ENCODE measurements at places on chromosomes 4 and X.

DNA sequence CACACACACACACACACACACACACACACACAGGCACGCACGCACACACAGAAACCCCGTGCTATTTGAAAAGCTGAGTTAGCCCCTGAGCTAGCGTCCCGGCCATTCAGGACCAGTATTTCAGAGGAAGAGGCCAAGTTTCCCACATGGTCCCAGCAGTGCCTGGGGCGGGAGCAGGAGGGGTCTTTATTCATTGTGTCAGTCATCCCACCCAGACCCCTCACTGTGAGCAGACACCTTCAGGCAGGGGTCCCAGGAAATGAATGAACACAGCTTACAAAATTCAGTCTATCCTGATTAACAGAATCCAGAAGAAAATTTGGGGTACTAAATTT lies 58.1 kb downstream of the ZFYVE28 start:
- H3K4me3 ChIP-seq, result no peak overlapping the region
- no peaks in the 10 kb centered on the region for H3K4me1 ChIP-seq
- H3K27ac ChIP-seq, result no peak overlapping the region
- H3K27me3 ChIP-seq, result no peaks in the 10 kb centered on the region

DNA sequence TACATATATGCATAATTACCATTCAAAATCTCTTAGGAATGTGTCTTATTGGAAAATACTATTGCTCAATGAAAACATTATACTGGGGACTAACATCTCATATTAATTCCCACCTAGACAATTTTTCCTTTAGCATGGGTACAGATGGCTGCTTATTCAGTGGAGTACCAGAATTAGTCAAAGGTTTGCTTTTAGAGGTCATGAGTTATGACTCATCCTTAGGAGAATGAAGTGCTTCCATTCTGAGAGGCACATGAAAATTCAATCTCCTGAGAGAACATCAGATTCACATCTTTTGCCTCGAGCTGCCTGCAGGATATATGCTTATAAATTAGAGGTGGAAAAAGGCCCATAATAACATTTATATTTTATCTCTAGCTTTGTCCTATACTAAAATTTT lies 378.0 kb upstream of the DMD start:
- no peaks in the 10 kb centered on the region for H3K4me1 ChIP-seq
- no peak overlapping the region for H3K27ac ChIP-seq
- no peak overlapping the region for H3K4me3 ChIP-seq
- no peaks in the 10 kb centered on the region for H3K27me3 ChIP-seq
- DNase-seq, result no peak

DNA sequence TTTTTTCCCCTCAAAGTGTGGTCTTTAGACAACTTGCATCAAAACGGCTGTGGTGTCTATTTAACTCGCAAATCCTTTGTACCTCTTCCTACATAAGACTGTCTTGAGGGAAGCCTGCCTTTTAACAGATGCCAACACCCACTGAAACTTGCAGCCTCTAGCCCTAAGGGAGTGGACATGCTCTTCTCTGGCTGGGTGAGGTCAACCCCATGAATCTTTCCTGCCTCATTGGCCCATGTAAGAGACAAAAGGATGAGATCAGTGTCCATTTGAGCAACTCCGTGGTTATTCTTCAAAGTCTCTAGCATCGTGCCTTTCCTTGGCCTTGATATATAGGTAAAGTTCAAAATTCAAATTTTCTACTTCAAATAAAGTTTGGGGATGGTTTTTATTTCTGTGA lies 134.7 kb downstream of the SHROOM3 start:
- no peaks in the 10 kb centered on the region for H3K27me3 ChIP-seq
- no peak overlapping the region for H3K4me3 ChIP-seq
- peaks cover 4% of the 10 kb centered on the region for H3K4me1 ChIP-seq
- no peak overlapping the region for H3K27ac ChIP-seq
- DNase-seq, result no peak

DNA sequence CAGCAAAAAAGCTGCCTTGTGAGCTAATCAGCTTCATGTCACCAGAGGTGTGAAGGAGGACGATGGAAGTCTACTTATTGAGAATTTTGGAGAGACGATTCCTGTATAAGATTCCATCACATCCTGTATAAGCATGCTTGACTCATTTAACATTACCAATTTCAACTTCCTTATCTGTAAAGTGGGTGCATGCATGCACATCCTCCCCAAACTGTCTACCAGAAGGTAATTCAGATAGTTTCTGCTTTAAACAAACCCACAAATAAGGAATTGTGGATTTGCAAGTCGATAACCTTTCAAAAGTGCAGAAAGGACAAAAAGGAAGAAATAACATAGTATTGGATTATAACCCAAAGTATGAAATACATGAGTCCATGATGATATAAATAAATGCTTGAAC lies 31.1 kb downstream of the AKAP4 start:
- no peaks in the 10 kb centered on the region for H3K4me1 ChIP-seq
- no peak for DNase-seq
- H3K27ac ChIP-seq, result no peak overlapping the region
- no peak overlapping the region for H3K4me3 ChIP-seq

DNA sequence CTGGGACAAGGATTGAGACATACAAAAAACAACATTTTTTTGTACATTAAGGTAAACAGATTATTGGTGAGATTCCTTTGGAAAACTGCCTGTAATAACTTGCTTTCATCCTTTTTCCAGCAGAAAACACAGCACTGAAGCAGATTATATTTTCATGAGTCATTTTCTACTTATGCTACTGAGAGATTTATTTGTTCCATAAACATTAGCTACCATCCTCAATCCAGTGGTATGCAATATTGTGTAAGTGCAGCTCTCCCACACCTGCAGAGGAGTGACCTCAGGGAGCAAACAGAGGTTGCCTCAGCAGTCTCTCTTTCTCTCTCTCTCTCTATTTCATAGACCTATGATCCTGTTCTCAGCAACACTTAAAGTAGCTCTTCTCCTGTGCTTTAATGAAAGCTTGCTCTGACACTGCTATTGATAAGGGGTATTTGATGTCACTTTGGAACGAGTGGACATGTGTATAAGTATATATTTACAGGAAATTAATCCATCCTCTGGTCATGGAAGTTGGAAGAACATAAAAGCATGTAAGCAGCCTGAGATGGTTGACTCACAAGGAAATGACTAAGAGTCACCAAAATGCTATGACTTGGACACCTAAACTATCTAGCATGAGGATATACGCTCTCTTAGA lies 163.7 kb upstream of the SPANXC start:
- no peak overlapping the region for H3K4me3 ChIP-seq
- H3K4me1 ChIP-seq, result no peaks in the 10 kb centered on the region
- no peak overlapping the region for H3K27ac ChIP-seq
- no peaks in the 10 kb centered on the region for H3K36me3 ChIP-seq

DNA sequence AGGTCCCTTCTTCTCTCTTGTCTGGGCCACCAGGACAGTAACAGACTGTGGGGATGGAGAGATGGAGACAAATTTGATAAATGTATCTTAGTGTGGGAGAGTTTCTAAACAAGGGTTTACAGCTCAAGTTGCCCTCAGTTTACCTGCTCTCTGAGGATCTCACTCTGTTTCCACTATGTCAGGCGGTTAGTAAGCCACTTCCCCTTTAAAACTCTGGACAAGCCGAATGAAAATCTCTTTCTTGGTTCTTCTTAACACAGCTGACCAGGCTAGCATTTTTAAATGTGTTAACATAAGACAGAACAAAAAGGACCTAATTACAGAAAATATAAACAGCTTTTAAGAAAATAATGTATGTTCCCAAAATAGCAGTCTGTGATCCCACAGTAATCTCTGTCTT lies 2.9 kb upstream of the SCARB2 start:
- DNase-seq, result no peak
- no peaks in the 10 kb centered on the region for H3K27me3 ChIP-seq
- no peaks in the 10 kb centered on the region for H3K36me3 ChIP-seq
- H3K27ac ChIP-seq, result no peak overlapping the region
- H3K4me3 ChIP-seq, result no peak overlapping the region
- H3K4me1 ChIP-seq, result peaks cover 7% of the 10 kb centered on the region

GRCh38 chr4:80235451-80235850 lies 31.0 kb upstream of the FGF5 start:
- DNase-seq, result no peak
- no peaks in the 10 kb centered on the region for H3K36me3 ChIP-seq
- no peak overlapping the region for H3K4me3 ChIP-seq
- H3K27me3 ChIP-seq, result no peaks in the 10 kb centered on the region
- H3K27ac ChIP-seq, result no peak overlapping the region

GRCh38 chr4:123102897-123103471 lies 180.6 kb upstream of the NUDT6 start:
- H3K27ac ChIP-seq, result no peak overlapping the region
- H3K36me3 ChIP-seq, result no peaks in the 10 kb centered on the region
- no peaks in the 10 kb centered on the region for H3K4me1 ChIP-seq
- no peak for DNase-seq
- H3K4me3 ChIP-seq, result no peak overlapping the region

DNA sequence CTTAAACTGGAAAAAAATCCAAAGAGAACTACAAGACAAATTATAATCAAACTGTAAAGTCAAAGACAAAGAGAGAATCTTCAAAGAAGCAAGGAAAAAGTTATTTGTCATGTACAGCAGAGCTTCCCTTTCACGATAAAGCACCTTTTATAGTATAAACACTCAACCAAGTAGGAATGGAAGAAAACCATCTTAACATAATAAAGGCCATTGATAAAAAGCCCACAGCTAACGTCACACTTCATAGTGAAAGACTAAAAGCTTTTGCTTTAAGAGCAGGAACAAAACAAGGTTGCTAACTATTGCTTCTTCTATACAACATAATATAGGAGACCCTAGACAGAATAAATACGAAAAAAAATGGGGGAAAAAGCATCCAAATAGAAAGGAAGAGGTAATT lies 595.7 kb upstream of the POU3F4 start:
- 0 out of 2 replicates have a peak, but pooled peaks cover 3% of the 10 kb centered on the region for H3K36me3 ChIP-seq
- H3K4me3 ChIP-seq, result no peak overlapping the region
- no peak for DNase-seq

DNA sequence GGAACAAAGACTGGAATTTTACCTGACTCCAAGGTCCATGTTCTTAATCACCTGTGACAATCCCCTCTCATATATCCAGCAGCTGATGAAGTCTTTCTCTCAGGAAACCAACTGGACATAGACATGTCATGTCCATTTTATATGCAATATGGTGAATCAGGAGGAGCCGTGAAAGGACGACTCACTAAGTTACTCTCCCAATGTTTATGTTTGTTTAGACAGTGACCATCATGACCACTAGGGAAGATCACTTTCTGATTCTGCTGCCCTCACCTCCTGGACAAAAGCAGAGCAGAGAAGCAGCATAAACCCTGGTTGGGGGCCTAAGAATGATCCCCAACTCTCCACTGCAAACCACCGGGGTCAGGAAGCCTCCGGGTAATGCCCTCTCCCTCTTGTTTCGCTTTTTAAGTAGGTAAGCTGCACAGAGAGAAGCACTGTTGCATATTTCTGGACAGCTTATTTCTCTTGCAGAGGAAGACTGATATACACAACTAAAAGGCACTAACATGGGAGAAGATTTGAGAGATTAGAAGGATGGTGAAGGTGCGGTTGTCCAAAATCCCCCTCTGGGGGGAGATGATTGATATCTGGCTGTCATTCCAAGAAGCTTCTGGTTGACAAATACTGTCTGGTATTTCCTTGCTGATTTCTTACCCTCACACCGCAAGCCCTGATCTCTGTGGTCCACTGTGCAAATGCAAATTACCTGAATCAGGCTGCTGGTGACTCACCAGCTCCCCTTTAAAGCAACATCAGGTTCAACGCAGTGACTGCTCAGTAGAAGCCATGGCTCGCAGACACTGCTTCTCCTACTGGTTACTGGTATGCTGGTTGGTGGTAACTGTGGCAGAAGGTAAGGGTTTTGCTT lies at the start of gene ODAPH:
Gene ODAPH (plus strand): TSS at position 773 of the 871 bp plus-strand sequence. CDS start 17 bp downstream, at position 790.
- H3K4me3 ChIP-seq, result no peak within 1 kb of the TSS
- H3K27me3 ChIP-seq, result no peaks in the 10 kb centered on the region
- no peak within 1 kb of the TSS for H3K27ac ChIP-seq

DNA sequence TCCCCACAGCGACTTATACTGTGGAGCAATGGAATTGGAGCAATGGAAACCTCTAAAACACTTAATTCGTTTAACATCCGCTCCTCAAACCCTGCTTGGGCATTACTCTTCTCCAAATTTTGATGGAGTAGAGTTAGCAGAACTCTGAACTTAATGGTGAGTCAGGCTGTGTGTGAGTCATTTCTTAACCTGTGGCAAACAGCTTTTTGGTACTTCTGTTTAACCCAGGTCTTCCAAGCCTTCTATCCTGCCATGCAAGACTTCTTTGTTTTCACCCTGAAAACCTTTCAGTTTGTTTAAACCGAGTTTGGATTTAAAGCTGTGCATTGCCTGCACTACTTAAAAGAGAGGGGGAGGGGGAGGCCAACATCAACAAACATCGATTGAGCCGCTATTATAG lies 3.6 kb upstream of the AMOT start:
- no peak overlapping the region for H3K4me3 ChIP-seq
- no peak for DNase-seq
- H3K36me3 ChIP-seq, result no peaks in the 10 kb centered on the region

GRCh38 chrX:1502241-1502640 lies 34.7 kb downstream of the P2RY8 start:
- DNase-seq, result no peak
- no peaks in the 10 kb centered on the region for H3K4me1 ChIP-seq
- no peak overlapping the region for H3K4me3 ChIP-seq
- no peaks in the 10 kb centered on the region for H3K36me3 ChIP-seq
- no peak overlapping the region for H3K27ac ChIP-seq

- H3K27me3 ChIP-seq, result peaks cover 39% of the 10 kb centered on the region
- H3K4me1 ChIP-seq, result peaks cover 6% of the 10 kb centered on the region
- DNase-seq, result no peak
These were observed 4.1 kb downstream of the HS6ST2 start for GRCh38 chrX:132954323-132954722.

GRCh38 chr4:56224641-56225040 lies 162.7 kb downstream of the AASDH start:
- peaks cover 2% of the 10 kb centered on the region for H3K4me1 ChIP-seq
- H3K36me3 ChIP-seq, result peaks cover 7% of the 10 kb centered on the region
- H3K27me3 ChIP-seq, result no peaks in the 10 kb centered on the region
- no peak overlapping the region for H3K27ac ChIP-seq
- no peak overlapping the region for H3K4me3 ChIP-seq
- no peak for DNase-seq

- peak; percentile 63 for DNase-seq
- H3K27ac ChIP-seq, result peak overlapping the region; percentile 24
- no peak overlapping the region for H3K4me3 ChIP-seq
These were observed 83.3 kb downstream of the CLDN34 start for GRCh38 chrX:10050481-10050880.

GRCh38 chr4:116870686-116871085 lies 214.7 kb downstream of the TRAM1L1 start:
- DNase-seq, result peak; percentile 28
- H3K27ac ChIP-seq, result no peak overlapping the region
- no peaks in the 10 kb centered on the region for H3K4me1 ChIP-seq
- H3K4me3 ChIP-seq, result no peak overlapping the region
- no peaks in the 10 kb centered on the region for H3K36me3 ChIP-seq
